ENCODE measurements at places on chromosomes 13 and 19. TPM values are rescaled to one million over a fixed set of nuclear protein-coding genes. Genes with fewer than 3 reads are reported as not detected.

Gene ASPDH
- total RNA-seq = not detected

Gene NKPD1
- not detected for total RNA-seq

Gene DNAJC15
- total RNA-seq = 19.5 TPM

Gene HRC
- 190 TPM for total RNA-seq

Gene PSG2
- total RNA-seq = not detected

Gene CEACAM16
- total RNA-seq = not detected

DNA sequence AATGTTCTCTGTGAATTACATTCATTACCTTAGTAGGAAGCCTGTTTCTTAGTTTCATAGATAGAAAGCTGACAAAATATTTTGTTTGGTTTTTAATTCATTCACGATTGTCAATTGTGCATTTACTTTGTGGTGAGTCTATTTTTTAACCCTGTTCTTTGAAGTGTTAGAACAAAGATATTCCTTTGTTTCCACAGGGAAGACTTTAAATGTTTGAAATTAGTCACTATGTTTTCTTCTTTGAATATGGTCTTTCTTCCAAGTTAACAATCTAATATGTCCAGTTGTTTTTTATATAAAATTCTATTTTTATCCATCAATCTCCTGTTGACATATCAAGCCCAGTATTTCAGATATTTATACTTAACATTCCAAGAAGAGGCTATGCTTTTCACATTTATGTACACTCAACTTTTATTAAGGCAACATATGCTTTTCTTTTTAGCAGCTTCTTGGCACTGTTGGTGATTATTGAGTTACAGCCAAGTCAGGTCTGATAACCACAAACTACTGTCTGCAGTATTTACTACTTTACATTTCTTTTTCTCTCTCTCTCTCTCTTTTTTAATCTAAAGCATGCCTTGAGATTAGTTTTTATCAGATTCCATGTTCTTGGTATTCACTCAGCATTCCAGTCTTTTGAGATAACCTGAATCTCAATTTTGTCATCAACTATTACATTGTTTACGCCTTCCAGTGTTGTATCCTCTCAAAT lies 812.8 kb upstream of the SLC10A2 start:
- no peak for DNase-seq

GRCh38 chr19:17109962-17110598 lies 34.5 kb downstream of the MYO9B start:
- peak; percentile 33 for DNase-seq

GRCh38 chr13:98975822-98976261 lies 2.0 kb downstream of the DOCK9 start:
- DNase-seq = no peak

DNA sequence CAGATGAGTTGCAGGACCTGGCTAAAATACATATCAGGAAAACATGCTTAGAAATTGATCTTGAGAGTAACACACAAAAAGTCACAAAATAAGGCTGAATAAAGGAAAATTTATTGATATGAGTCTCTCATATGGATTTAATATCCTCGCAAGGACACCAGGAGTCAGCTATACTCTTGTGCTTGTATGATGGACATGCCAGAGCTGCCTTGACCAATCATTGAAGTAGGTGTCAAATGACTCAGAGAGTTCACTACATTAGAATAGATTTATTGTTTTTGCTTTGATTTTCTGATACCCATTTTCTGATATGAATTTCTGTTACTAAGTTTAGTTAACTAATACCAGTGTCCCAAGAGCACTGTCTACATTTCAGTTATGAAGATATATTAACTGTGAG lies 37.4 kb upstream of the CSNK1A1L start:
- DNase-seq = no peak

DNA sequence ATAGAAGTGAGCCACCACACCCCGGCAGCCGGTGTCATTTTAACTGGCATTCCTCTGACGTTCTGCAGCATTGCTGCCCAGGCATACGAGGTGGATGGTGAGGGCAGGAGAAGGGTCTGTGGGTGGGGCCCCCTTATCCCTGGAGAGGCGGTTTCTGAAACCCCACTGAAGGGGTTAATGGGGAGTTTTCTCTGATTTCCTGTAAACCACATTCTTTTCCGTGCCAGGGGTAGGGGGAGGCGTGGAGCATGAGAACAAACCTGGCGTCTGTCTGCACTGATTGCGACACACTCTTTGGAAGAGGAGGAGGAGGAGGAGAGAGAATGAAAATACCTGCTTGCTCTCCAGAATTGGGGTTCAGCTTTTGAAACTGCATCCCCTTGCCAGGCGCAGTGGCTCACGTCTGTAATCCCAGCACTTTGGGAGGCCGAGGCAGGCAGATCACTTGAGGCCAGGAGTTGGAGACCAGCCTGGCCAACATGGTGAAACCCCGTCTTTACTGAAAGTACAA lies 2.7 kb upstream of the C3 start:
- DNase-seq = no peak

DNA sequence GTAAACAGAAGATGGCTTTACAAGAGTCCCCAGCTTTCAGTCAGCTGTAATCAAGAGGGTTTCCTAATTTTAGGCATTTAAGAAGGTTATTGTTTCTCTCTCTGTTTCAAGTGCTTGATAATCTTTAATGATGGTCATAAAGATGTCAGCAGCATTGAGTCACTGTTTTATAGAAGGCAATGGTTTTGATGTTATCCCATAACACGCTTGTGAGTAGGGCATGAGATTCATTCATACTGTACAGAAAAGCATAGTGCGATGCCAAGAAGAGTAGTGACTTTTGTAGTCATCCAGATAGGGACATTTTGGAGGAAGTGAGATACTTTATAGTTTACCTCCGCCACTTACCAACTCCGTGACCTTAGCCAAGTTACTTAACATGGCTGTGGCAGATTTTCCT lies 364.2 kb upstream of the SLC10A2 start:
- DNase-seq = no peak

DNA sequence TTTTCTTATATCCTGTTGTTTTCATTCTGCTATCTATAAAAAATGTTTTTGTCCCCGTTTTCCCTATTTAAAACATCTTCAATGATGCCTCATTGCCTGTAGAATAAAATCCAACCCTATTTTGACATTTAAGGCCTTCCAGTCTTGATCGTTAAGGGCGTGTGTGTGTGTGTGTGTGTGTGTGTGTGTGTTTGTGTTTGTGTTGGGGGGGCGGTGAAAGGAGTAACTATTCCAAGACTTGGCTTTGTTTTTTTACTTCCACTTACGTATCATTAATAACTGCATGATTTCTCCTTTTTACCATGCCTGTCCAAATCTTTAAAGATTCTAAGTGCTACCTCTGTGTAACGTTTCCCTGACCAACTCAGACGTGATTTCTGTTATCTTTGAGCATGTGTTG lies 784 bp downstream of the PIBF1 start:
- no peak for DNase-seq

DNA sequence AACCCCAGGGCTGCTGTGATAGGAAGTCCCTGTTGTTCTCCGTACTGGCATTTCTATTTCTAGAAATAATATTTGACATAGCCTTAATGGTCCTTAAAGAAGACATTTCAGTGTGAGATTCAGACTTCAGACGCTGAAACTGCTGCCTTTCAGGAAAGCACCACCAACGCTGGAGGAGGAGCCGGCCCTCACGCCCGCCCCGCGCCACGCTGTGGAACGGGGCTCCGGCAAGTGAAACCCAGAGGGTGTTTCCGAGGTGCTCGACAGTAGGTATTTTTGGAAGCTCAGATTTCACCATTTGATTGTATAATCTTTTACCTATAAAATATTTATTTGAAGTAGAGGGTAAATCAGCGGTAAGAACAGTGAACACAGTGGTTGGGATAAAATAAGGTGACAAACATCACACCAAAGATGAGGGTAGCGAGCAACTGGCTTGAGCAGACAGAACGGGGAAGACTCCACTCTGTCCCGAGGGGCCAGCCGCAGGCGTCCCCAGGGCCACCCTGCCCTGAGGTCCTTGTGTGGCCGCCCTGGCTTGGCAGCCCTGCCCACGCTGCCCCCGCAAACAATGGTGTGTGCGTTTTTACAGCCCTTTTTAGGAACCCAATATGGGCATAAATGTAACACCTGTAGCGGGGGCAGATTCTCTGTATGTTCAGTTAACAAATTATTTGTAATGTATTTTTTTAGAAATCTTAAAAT lies 85.6 kb upstream of the MCF2L start:
- no peak for DNase-seq

DNA sequence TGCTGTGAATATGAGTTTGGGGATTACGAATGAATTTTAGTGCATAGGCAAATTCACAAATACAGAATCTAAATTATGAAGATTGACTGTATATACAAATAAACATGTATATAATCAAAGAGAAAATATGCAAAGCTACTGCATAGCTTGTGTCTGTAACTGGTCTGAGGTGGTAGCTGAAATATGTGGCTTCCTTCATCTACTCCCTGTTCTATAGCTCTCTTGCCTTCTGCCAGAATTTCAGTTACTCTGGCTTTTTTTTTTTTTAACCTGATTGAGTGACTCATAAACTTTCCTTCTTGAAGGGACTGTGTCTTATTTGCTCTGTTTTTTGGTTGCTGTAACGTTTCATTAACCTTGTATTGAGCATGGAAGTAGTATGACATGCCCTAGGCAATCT lies 26.6 kb downstream of the DNAJC3 start:
- no peak for DNase-seq

- DNase-seq = no peak
These were observed 36.2 kb upstream of the SLC46A3 start for GRCh38 chr13:28754698-28755545.

- peak; percentile 12 for DNase-seq
These were observed at the start of gene ZNF382 for GRCh38 chr19:36605101-36605876. ZNF382 (plus strand) TSS chr19:36605313; CDS start chr19:36609915, 4,602 bp downstream.

DNA sequence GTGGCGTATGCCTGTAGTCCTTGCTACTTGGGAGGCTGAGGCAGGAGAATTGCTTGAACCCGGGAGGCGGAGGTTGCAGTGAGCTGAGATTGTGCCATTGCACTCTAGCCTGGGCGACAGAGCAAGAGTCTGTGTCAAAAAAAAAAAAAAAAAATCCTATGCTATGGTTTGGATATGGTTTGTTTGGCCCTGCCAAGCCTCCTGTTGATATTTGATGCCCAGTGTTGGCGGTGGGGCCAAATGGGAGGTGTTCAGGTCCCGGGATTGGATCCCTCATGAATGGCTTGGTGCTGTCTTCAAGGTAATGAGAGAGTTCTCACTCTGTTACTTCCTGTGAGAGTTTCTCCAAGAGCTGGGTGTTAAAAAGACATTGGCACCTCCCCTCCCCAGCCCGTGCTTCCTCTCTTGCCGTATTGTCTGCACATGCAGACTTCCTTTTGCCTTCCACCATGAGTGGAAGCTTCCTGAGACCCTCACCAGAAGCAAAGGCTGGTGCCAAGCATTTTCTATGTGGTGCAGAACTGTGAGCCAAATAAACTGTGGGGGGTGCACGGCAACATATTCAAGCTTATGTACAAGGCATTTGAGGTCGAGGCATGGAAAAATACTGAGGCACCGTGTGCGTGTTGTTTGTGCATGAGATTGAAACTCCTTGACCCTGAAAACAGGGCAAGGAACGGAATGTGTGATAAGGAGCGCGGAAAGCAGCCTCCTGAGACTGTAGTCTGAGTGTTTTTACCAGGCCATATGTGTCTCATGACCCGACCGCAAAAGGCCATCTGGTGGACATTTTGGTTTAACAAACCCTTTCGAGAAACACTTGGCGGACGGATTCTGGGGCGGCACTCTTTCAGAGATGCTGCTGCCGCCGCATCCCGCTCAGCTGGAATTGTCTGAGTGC lies 7.3 kb downstream of the SIGLEC9 start:
- DNase-seq = no peak

DNA sequence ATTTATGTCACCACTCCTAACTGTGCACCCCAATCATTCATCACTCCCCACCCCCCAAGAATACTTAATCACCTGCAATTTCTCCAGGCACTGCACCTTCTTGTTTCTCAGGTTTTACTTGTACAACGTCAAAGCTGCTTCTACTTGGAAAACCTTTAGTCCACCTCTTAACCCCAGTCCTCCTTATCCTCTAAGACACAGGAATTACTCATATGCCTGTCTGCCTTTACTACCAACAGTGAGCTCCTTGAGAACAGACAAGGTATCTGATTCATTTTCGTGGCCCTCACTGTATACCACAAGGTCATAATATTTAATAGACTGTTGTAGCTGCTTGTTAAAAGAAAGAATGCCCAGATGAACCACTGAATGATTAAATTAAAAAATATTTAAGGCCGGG lies 21.0 kb upstream of the NDFIP2 start:
- no peak for DNase-seq

GRCh38 chr13:102724923-102725322 lies 30.1 kb upstream of the METTL21C start:
- no peak for DNase-seq

GRCh38 chr13:72437458-72437857 lies 290.0 kb downstream of the MZT1 start:
- DNase-seq = no peak

GRCh38 chr19:38736036-38736412 lies 8.2 kb downstream of the CAPN12 start:
- no peak for DNase-seq

DNA sequence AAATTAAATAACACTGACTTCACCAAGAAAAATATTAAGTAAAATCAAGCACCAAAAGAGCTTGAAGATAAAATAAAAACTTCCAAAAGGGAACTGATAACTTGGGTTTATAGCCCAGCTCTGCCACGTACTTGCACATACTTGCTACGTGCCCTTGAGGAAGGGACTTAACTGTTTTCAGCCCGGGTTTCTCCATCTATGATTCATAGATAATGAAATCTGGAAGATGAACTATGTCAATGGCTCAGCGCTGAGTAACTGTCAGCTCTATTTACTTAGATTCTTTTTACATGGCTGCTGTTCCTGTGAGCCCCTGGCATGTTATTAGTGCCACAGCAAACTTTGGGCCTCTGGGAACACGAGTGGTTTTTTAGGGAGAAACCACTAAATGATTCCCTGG lies 9.6 kb upstream of the ZC3H13 start:
- DNase-seq = no peak

DNA sequence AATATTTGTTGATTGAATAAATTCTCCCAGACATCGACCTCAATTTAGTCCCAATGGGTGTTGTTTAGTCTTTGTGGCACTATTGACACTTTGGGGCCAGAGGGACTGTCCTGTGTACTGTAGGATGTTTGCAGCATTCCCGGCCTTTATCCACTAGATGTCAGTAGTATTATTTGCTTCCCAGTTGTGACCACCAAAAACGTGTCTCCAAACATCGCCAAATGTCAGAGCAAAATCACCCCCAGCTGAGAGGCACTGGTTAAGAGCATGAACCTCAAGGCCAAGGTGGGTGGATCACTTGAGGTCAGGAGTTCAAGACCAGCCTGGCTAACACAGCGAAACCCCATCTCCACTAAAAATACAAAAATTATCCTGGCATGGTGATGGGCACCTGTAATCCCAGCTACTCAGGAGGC lies 15.4 kb downstream of the NLRP12 start:
- DNase-seq = no peak

DNA sequence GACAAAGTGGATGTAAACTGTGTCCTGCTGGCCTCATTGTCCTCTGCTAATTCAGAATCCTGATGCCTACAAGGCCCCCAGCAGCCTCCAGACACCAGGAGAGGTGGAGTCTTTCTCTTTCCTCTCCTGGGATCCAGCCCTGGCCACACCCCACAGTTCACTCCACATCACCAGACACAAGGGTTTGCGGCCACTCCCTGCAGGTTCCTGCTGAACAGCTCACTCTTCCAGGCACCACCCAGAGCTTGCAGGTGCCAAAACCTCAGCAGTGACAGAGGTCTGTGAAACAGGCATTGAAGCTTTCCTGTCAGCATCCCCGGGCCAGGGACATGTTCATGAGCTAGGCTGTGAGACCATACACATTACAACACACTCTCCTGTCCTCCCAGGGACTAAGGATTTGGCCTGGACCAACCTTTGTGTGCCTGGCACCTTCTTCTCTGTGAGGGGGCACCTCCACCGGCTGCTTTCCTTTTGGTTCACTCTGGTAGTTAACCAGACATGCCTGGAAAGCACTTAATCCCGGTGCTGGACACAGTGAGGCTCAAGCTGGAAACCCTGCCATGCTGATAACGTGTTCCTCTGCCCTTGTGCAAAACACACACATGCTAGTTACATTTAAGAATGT lies 11.1 kb upstream of the ATP12A start:
- no peak for DNase-seq
